ENCODE measurements at places on chromosomes 7 and 10.

DNA sequence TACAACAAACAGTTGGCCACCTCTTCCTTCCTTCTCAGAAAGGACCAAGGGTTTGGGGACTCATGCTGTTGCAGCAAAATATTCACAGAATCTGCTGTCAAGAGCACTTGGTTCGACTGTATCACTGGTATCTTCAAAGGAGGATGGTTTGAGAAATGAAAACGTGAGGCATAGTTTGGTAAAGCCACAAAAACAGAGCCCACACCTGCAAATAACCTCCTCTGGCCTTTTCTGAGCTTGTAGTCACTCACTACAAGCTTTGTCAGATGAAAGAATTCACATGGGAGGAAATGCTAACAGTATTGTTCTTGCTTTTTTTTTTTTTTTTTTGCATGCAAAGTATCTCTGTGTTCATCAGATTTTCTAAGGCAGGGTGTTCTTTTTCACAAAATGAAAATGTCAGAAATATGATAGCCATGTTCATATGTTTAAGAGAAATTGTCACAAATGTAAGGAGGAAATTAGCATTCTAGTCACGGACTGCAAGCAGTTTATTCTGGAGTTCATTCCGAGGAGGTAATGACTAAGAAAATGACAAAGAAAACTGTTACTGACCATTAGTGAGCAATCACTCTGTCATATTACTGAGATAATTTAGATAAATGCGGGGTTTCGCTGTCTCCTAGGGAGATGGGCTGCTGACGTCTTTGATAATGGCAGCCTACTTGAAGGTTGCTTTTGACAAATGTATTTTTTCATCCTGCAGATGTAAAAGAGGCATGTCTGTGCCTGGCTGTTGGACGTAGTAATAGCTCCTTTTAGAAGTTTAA, 117.8 kb upstream of the MYO3A start:
- DNase-seq: no peak

DNA sequence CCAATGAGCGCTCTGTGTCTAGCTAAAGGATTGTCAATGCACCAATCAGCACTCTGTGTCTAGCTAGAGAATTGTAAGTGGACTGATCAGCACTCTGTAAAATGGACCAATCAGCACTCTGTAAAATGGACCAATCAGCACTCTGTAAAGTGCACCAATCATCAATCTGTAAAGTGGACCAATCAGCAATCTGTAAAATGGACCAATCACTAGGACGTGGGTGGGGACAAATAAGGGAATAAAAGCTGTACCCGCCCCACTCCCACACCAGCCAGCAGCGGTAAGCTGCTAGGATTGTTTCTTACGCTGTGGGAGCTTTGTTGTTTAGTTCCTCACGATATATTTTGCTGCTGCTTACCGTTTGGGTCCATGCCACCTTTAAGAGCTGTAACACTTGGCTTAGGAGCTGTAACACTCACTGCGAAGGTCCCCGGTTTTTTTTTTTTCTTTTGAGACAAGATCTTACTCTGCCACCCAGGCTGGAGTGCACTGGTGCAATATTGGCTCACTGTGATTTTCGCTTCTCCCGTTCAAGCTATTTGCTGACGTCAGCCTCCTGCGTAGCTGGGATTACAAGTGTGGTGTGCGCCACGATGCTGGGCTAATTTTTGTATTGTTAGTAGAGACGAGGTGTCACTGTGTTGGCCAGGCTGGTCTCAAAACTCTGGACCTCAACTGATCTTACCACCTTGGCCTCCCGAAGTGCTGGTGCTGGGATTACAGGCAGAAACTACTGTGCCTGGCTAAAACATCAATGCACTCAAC, 184.8 kb downstream of the PTPN20 start:
- DNase-seq: no peak

GRCh38 chr10:48684792-48685623, at the start of gene WDFY4:
Gene WDFY4, plus strand, starts transcription at chr10:48684873. Its CDS starts 24,860 bp downstream, at chr10:48709733.
- DNase-seq: no peak

- DNase-seq: no peak
Observed at GRCh38 chr10:48694371-48695030, 9.8 kb downstream of the WDFY4 start.

DNA sequence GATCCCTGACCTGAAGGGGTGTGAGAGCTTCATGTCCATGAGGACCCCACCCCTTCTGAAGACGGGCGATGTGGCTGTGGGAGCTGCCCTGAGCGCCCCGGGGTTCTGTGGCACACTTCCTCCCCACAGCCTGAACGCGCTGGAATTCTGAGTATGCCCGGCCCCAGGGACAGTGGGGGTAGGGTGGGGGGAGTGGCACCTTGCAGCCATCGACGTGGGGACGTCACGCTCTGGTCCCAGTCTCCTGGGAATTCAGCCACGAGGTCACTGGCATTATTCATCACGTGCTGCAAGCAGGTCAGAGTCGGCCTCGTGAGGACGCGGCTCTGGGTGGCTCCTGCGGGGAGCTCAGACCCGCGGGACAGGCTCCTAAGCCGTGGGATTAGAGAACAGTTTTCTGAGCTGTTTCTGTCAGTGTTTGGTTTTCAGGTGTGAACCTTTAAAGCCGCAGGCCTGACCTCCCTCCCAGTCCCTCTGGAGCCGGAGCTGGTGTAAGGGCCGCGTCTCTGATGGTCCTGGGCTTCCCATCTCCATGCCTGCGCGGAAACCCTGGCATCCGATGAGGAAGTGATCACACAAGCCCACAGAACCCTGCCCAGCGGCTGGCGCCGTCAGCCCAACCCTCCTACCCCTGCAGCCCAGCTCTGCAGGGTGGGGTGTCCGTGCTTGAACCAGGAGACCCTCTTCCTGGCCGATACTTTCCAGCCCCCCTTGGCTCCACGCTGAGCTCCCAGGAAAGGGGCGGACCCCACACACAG, 16.1 kb downstream of the GPR146 start:
- no peak for DNase-seq

DNA sequence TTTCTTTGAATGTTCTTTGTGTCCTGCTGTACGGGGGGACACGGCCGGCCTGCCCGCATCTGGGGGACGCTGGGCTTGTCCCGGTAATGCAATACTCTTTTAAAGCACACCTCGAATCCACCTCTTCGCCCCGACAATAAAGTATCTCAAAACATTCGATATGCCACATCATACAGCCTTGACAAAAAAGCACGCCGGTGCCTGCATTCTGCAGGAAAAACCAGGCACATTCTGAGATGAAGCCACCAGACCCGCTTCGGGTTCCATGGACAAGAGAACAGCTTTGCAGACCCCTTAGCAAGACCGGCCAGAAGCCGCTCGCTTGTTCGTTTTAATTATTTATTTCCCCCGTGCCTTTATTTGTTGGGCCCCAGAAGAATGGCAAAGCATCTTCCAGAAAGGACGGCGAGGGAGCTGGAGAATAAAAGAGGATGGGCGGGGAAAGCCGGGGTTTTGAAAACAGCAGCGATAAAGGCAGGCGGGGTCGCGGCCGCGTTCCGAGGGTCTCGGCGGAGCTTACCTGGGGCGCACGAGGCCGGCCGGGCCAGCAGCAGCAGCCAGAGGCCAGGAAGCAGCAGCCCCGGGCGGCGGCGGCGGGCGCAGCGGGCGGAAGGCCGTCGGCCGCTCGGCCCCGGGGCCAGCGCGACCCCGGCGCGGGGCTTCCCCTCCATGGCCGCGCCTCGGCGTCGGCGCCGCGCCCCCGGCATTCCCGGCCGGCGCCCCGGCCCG, 462 bp downstream of the KIAA1549 start:
- no peak for DNase-seq

DNA sequence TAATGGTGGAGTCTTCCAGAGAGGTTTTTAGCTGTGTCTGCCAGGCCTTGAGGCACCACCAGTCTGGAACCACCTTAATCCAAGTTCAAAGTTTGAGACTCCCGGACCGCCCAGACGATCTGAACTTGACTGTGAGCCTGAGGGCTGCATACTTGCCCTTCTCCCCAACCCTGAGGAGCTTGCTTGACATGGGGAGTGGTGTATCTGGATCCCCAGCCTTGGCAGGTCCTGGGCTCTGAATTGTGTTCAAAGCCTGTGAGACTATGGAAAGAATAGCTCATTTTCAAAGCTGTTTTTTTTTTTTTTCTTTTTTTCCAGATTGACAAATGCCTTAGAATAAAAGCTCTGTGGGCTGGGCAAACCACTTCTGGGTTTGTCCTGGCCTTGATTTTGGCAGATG, 22.3 kb upstream of the CAMK1D start:
- no peak for DNase-seq

DNA sequence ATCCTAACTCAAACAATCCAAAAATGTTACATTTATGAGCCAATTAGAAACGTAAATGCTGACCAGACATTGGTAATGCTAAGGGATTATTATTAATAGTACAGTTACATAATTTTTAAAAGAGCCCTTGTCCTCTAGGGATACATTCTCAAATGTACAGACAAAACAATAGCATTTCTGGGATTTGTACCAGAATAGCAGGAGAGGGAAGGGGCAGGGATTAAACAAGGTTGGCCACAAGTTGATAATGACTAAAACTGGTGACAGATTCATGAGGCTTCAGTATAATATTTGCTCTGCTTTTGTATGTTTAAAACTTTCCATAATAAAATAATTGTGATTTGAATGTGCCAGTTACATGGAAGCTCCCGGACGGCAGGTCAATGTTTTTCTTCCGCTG, 27.0 kb downstream of the HSPA12A start:
- DNase-seq: no peak

DNA sequence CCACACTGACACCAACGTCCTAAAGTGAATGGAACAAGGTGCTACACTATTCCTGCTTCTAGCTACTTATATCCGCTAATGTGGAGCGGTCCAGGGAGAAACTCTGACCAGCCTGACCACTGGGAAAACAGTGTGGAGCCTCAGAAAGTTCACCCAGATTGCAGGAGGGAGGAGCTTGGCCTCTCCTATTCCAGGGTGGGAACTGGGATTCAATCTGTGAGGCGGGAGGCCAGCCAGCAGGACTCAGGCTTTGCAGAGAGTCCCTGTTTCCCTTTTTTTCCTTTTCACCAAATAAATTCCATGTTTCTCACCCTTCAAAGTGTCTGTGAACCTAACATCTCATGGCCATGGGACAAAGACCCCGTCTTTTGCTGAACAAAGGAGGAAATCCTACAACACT, 86.4 kb upstream of the SEMA3C start:
- DNase-seq: no peak

DNA sequence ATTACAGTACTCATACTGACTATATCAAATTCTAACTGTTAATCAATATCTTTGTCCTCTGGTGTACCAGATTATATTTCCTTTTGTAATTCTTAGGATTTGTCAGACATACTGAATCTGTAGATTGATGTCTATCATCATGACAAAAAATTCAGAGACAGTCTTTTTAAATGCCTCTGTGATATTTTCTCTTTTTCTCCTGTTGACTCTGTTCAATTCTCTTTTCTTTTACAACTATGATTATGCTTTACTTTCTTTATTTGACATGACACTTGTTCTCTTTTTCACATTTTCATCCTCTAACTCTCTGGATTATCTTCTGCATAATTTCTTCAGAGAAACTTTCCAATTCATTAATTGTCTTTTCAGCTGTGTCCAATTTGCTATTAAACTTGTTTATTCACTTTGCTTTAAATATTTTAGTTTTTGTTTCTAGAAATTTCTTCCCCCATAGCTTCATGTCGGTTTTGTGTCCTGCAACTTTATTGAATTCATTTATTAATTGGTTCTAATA, 153.6 kb downstream of the PFKFB3 start:
- DNase-seq: no peak

- no peak for DNase-seq
Observed at GRCh38 chr10:17214971-17215781, 12.9 kb upstream of the VIM start.

DNA sequence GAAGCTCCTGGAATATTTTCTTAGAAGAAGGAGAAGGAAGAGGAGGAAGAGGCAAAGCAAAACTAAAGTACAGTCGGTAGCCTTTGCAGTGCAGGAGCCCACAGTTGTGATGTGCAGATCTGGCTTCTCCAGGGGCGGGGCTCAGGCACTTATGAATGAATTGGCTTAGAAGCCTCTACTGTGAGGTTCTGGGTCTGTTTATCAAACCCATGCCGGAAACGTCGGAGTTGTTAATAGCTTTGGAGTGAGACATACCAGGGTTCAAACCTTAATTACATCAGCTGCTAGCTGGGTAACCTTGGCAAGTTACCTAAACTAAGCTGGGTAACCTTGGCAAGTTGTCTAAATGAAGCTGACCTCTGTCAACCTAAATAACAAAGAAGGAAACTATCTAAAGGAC, 89.3 kb upstream of the PITRM1 start:
- no peak for DNase-seq

Measured in NCI-H460 (cell line).